ENCODE measurements at places on chromosomes 13 and 19.

DNA sequence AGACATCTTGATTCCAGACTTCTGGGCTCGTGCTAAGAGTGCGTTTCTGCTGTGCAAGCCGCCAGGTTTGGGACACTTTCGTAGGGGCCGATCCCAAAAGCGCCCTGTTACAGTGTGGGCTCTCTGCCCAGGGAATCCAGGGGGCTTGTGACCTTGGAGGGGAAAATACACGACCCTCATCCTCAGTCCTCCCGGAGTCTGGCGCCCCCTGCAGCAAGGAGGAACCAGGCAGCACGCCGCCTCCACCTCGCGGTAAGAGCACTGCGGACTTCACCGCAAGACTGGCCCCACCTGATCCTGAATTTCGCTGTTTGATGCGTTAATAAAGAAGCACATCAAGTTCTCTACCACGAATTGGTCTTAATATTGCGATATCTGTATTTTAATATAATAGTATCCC, 5.2 kb downstream of the POLRMT start:
- DNase-seq = no peak

- DNase-seq = no peak
Observed at GRCh38 chr13:51999510-51999911, 11.7 kb downstream of the ATP7B start.

GRCh38 chr13:97068151-97068550, 73.9 kb upstream of the OXGR1 start:
- DNase-seq = no peak

DNA sequence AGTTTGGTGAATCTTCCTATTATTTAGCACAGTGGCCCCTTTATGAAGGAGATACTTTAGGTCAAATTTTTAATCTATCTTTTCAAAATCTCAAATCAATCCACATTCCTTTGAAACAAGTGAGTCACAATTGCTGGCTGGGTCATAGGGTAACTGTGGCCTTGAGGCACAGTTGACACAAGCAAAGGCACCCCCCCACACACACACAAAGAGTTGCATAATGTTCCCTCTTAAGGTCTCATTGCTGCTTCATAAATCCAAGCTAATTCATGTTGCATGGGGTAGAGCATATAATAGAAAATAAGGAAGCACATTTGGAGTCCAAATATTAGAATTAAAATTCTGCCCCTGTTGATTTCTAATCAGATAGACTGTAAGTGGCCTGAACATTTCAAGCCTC, 171.5 kb downstream of the DLEU7 start:
- DNase-seq = no peak

- no peak for DNase-seq
Observed at GRCh38 chr13:30307194-30307970, at the start of gene KATNAL1. KATNAL1 (minus strand) TSS chr13:30307551; CDS start chr13:30283777, 23,774 bp downstream.

- DNase-seq = no peak
Observed at GRCh38 chr19:5023128-5023571, 54.2 kb downstream of the KDM4B start.

DNA sequence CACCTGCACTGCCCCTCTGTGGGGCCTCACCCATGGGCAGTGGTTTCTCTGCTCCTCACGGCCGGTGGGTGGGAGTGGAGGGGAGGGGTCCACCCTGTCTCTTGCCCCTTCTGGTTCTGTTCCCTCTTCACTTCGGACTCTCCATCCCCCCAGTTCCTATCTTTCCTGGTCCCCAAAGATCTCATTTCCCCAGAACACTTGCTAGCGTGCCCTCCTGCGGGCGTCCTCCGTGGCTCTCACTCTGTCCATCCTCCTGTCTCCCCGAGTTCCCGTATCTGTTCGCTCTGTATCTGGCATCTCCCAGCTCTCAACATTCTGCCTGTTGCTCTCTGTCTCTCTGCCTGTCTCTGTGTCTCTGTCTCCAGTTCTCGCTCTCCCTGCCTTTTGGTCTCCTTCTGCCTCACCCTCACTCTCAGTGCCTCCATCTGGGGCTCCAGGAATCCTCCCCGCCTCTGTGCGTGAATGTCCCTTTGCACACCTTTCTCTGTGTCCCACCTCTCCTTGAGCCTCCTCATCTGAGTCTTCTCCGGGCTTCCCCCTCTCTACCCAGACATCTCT, 363 bp downstream of the SPIB start:
- DNase-seq = no peak

GRCh38 chr19:55635334-55635717, 5.5 kb upstream of the ZNF580 start:
- no peak for DNase-seq

- no peak for DNase-seq
Observed at GRCh38 chr19:58395979-58396627, 647 bp downstream of the RNF225 start.

GRCh38 chr13:77318741-77319140, 8.2 kb downstream of the MYCBP2 start:
- no peak for DNase-seq

DNA sequence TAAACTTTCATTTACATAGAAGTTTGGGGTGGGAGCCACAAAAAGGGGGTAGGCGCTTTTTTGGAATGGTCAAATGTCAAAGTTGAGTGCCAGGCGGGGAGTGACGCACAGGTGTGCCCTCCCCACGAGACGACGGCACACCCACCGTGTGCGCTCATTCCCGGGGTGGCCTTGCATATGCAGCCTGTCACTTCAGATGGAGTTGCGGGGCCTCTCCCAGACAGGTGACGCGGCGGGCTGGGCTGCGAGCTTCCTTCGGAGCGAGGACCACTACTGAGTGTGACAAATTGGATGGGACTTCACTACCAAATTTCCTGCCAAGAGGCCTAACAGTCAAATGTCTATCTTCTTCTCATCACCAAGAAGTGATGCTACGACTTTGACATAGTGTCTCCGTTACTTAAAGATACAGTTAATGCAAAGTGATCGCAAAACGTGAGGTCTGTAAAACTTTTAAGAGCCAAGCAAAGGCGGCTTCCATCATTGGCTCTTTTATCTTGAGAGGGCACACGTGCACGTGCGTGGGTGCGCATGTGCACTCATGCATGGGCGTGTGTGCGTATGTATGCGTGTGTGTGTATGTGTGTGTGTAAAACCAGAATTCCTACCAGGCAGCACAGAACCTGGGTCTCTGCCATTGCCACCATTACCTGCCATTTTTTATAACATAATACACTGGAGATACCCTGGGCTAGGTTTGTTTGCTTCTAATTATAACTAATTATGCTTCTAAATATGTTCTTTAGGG, 43.1 kb downstream of the TSHZ3 start:
- DNase-seq = no peak

DNA sequence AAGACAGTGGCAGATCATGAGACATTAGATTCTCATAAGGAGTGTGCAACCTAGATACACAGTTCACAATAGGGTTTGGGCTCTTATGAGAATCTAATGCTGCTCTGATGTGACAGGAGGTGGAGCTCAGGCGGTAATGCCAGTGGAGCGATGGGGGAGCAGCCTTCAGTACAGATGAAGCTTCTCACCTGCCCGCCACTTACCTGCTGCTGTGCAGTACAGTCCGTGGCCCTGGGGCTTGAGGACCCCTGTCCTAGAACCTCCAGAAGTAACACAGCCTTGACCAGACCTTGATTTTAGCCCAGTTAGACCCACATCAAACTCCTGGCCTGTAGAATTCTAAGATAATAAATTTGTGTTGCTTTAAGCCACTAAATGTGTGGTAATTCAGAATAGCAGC, 215.1 kb upstream of the MIR17HG start:
- no peak for DNase-seq

DNA sequence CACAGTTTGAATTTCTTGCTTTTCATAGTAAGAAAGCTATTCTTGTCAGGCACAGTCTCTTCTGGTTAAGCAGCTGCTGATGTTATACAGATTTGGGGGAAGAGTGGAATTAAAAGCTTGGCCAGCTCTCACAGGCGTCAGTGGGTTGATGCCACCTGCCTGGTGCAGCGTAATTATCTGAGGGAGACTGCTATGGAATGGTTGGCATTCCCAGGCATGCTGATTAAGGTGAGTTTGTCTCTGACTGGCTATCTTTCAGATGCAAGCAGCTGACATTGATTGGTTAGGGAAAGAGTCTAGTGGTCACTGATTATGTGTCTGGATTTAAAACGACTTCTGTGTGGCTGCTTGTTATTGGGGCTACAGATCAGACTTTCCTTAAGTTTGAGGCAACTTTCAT, 948.4 kb downstream of the UQCRFS1 start:
- DNase-seq = no peak

GRCh38 chr19:50381881-50382729, 2.0 kb upstream of the POLD1 start:
- no peak for DNase-seq

DNA sequence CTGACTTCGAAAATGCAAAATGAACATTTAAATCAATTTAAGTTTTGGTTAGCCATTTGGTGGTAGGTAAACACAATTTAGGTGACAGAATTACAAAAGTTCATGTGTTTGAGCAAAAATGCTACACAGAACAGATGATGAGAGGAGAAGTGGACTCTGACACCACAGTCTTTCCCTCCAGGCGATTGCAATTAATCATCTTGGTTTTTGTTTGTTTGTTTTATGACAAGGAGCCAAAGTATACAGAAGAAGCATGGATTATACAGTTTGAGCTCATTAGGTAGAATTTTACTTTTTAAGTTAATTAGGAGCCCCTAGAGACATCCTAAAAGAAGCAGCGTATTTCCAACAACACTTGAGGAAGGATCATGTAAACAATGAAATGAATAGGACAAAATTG, 49.3 kb upstream of the FREM2 start:
- no peak for DNase-seq

- DNase-seq = no peak
Observed at GRCh38 chr13:87311165-87311564, 360.0 kb upstream of the SLITRK5 start.

DNA sequence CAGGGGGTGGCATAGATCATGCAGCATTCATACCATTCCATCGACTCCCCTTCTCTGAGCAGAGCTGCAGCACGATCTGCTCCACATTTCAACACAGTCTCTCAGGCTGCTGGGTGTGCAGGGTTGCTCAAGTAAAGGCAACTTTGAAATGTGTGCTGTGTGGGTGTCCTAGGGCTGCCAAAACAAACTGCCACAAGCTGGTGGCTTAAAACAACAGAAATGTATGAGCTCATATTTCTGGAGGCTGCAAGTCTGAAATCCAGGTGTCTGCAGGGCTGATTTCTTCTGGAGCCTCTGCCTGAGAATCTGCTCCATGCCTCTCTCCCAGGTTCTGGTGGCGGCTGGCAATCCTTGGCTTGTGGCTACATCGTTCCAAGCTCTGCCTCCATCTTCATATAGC, 63.7 kb upstream of the WDFY2 start:
- no peak for DNase-seq

- no peak for DNase-seq
Observed at GRCh38 chr13:76693086-76693485, 193.1 kb downstream of the KCTD12 start.

- no peak for DNase-seq
Observed at GRCh38 chr13:99361197-99361596, 54.0 kb upstream of the GPR183 start.

DNA sequence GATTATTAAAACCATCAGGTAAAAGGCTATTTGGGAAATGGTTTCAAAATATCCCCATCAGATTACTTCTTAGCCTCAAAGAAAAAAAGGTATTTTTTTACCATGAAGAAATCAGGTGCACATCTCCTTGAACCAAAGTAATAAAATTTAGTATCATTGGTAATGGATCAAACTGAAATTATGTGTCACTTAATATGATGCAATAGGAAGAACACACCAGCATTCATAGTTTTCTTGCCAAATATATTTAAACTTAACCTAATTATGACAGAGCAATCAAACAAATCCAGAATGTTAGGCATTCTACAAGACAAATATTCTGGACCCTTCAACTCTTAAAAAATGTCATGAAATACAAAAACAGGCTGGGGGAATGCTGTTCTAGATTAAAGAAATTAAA, 4.1 kb upstream of the ZNF420 start:
- DNase-seq = no peak

Data from AG04449 (cell line).